ENCODE measurements at places on chromosomes 3 and 15. TPM values are rescaled to one million over a fixed set of nuclear protein-coding genes. Genes with fewer than 3 reads are reported as not detected.
A peak's percentile ranks its signal among the peaks of the same experiment; 100 is the strongest.

- H3K4me1 ChIP-seq: no peaks in the 10 kb centered on the region
- H3K27ac ChIP-seq: no peak overlapping the region
- H3K4me3 ChIP-seq: no peak overlapping the region
- no peaks in the 10 kb centered on the region for H3K27me3 ChIP-seq
- peaks cover 50% of the 10 kb centered on the region for H3K36me3 ChIP-seq
Measured at GRCh38 chr3:33704891-33705290, 13.2 kb downstream of the CLASP2 start.

Gene IL12A
- total RNA-seq: not detected

GRCh38 chr15:62066663-62067447 is at the start of gene C2CD4A:
Gene C2CD4A, plus strand, starts transcription at chr15:62066977. Its CDS starts 637 bp downstream, at chr15:62067614.
- H3K27ac ChIP-seq: peak within 1 kb of the TSS; percentile 73
- peaks cover 9% of the 10 kb centered on the region for H3K4me1 ChIP-seq
- H3K4me3 ChIP-seq: peak within 1 kb of the TSS; percentile 70
- no peaks in the 10 kb centered on the region for H3K36me3 ChIP-seq
- peaks cover 64% of the 10 kb centered on the region for H3K27me3 ChIP-seq

DNA sequence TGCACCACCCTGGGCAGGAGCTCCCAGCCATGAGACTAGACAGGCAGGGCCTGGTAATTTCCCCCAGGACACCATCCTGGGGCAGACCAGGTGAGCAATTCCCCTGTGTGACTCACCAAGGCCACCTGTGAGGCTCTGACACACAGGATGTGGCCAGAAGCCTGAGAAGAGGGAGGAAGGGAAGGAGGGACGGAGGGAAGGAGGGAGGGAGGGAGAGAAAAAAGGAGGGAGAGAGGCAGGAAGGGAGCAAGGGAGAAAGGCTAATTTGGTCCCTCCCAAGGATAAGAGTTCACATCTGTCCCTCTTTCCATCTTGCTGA is 25.9 kb downstream of the WNT7A start:
- H3K4me3 ChIP-seq: no peak overlapping the region
- DNase-seq: no peak
- H3K4me1 ChIP-seq: peaks cover 2% of the 10 kb centered on the region

Gene PARP15
- 0.55 TPM for total RNA-seq

GRCh38 chr15:49178497-49178896 is 8.4 kb downstream of the GALK2 start:
- H3K27me3 ChIP-seq: no peaks in the 10 kb centered on the region
- no peak overlapping the region for H3K27ac ChIP-seq
- DNase-seq: no peak
- H3K4me3 ChIP-seq: no peak overlapping the region
- H3K36me3 ChIP-seq: peaks cover 14% of the 10 kb centered on the region

Gene CCR3
- total RNA-seq: not detected

Gene FHIT
- total RNA-seq: 16.1 TPM

GRCh38 chr15:81327516-81327915 is 3.6 kb upstream of the STARD5 start:
- H3K4me3 ChIP-seq: no peak overlapping the region
- no peak overlapping the region for H3K27ac ChIP-seq

Gene TRIM42
- total RNA-seq: not detected

Gene GOLGA8H
- total RNA-seq: 0.34 TPM

DNA sequence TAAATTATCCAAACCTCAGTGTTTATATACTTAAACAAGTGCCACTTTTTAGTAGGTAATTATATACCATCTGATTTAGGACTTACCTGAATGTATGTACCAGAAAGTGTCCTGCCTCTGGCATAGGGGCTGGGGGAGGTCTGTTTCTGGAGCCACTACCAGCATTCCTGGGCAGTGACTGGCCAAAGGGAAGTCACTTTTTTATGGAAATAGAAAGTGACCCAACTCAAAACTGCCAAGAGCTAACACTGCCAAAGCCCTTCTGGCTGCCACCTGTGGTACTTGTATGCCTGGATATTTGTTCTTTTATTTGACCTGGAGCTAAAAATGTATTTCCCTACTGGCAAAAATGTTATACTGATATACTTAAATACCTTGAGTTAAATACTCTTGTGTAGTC is 42.7 kb downstream of the ESYT3 start:
- no peak overlapping the region for H3K27ac ChIP-seq
- H3K36me3 ChIP-seq: no peaks in the 10 kb centered on the region
- H3K4me1 ChIP-seq: no peaks in the 10 kb centered on the region
- no peak for DNase-seq
- no peak overlapping the region for H3K4me3 ChIP-seq

DNA sequence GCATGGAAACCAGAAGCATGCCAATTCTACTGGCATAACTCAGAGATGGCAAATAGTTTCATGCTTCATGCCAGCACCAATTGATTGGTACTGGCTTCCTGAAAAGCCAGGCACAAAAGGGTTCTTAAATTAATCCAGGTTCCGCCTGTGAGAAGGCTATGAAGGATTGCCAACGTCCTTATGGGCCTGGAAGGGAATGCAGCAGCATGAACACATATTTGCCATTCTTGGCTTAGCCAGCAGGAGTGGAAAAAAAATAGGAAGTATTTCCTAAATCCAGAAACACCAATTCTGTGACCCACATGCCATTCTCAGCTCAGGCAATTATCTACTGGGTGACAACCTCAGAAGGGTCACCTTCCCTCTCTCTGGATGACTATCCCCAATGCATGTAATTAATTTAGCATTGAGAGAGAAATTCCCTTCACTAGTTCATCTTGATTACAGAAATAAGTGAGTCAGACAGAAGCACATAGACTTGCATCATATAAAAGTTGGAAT is 36.0 kb downstream of the ADAMTS9 start:
- peaks cover 27% of the 10 kb centered on the region for H3K4me1 ChIP-seq
- H3K36me3 ChIP-seq: peaks cover 44% of the 10 kb centered on the region
- DNase-seq: no peak
- H3K27ac ChIP-seq: no peak overlapping the region

Gene OR5H2
- not detected for total RNA-seq

Gene HYAL1
- total RNA-seq: 3.1 TPM

DNA sequence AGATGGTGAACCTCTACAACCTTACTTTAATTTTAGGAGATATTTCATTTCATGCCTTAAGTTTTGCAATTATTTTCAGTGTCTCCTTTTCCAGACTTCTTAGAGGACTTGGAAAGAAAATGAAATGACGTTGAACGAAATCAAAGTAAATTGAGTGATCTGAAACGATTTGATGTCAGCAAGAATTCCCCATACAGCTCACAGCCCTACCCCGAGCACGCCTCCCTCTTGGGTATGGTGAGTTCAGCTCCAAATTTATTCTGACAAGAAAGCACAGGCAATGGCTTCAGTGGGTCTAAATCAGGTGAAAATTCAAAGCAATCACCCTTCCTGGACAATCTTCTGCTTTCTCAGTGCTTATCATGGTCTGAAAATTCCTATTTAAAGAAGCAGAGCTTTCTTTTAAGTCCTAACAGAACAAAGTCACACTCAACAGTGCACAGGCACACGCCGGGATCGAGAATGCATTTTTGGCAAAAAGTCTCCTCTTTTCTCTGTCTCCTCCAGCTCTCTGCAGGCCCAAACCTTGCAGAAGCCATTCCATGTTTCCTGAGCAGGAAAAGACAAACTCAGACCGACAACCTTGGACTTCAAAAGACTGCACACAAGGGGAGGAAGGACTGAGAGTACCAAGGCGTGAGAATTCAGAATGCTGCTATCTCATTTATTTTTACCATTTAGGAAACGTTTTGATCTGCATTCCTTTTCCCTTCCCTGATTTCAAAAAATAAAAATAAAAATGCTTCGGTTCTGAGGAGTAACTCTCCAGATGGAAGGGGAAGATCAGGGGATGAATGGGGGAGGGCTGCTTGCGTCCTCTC is 72.0 kb downstream of the CCNL1 start:
- DNase-seq: no peak
- H3K4me1 ChIP-seq: peaks cover 33% of the 10 kb centered on the region
- H3K36me3 ChIP-seq: no peaks in the 10 kb centered on the region
- H3K27ac ChIP-seq: peak overlapping the region; percentile 96
- peak overlapping the region; percentile 77 for H3K4me3 ChIP-seq
- peaks cover 7% of the 10 kb centered on the region for H3K27me3 ChIP-seq

Gene APOD
- not detected for total RNA-seq

Gene PLA2G4F
- total RNA-seq: 0.60 TPM

- peak overlapping the region; percentile 11 for H3K4me3 ChIP-seq
- no peaks in the 10 kb centered on the region for H3K27me3 ChIP-seq
- no peak for DNase-seq
- H3K4me1 ChIP-seq: peaks cover 51% of the 10 kb centered on the region
- peaks cover 6% of the 10 kb centered on the region for H3K36me3 ChIP-seq
Measured at GRCh38 chr3:46971742-46972141, 4.8 kb downstream of the CCDC12 start.

Gene TEX55
- total RNA-seq: not detected

- peaks cover 5% of the 10 kb centered on the region for H3K4me1 ChIP-seq
- no peak for DNase-seq
- H3K27me3 ChIP-seq: no peaks in the 10 kb centered on the region
- H3K36me3 ChIP-seq: no peaks in the 10 kb centered on the region
- no peak overlapping the region for H3K4me3 ChIP-seq
- H3K27ac ChIP-seq: no peak overlapping the region
Measured at GRCh38 chr3:86654806-86655460, 336.0 kb downstream of the VGLL3 start.

Gene TRAT1
- total RNA-seq: not detected

Gene PIGBOS1
- 13.6 TPM for total RNA-seq

Gene HRG
- total RNA-seq: not detected

GRCh38 chr3:188664795-188665194 is 507.0 kb upstream of the TPRG1 start:
- no peaks in the 10 kb centered on the region for H3K27me3 ChIP-seq
- DNase-seq: no peak
- H3K27ac ChIP-seq: no peak overlapping the region
- peaks cover 11% of the 10 kb centered on the region for H3K4me1 ChIP-seq
- peaks cover 4% of the 10 kb centered on the region for H3K36me3 ChIP-seq

DNA sequence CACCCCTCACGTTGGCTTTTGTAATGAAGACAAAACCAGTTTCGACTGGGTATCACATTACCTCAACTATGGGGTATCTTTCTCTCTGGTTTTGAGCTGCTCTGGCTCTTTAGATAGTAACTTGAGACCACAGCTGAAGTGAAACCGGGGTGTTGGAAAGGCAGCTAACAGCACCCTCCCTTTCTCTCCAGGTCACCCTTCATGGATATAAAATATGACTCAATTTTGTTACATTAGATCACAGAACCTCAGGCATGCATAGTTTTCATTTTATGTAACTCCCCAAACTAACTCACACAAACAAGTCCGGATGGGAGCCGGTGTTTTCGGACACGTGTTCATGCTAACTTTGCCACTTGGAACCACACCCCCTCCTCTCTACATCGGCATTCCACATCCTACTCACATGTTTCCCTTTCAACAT is 90.7 kb downstream of the NR2F2 start:
- peaks cover 71% of the 10 kb centered on the region for H3K27me3 ChIP-seq
- H3K4me1 ChIP-seq: peaks cover 43% of the 10 kb centered on the region
- DNase-seq: no peak
- H3K27ac ChIP-seq: peak overlapping the region; percentile 26

DNA sequence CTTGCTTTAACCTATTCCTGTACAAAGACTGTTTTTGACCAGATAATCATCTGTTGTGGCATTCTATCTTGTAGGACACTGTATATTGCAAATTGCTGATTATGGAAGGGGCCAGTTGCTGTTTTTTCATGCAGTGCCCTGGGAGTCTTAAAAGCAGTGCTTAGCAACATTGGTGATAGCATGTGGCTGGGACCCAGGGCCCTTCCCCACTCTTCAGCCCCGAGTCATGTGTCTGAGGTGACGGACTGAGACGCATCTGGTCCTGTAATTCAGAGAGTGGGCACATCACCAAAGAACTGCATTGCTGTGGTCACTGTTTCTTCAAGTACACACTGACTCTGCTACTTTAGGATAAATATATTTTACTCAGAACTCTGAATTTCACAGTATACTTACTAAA is 63.4 kb downstream of the SNRK start:
- H3K4me1 ChIP-seq: no peaks in the 10 kb centered on the region
- H3K27ac ChIP-seq: no peak overlapping the region
- H3K27me3 ChIP-seq: no peaks in the 10 kb centered on the region
- DNase-seq: no peak
- no peak overlapping the region for H3K4me3 ChIP-seq

DNA sequence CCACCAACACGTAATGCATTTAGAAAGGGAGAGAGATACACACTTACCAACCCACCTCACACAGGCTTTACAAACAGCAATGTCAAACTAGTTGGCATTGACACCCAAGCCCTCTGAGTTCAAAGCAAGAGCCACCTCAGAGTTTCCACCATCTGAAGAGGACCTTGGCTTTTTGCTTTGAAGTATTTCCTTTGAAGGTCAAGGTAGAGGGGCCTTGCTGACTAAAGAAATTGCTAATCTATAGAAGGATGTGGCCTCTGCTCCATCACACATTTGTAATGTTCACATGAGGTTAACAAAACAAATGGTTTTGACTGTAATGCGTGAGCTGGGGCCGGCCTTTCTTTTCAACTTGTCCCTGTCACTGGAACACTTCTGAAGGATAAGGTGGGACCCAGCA is 117.7 kb downstream of the POLR2M start:
- H3K27ac ChIP-seq: no peak overlapping the region
- no peak overlapping the region for H3K4me3 ChIP-seq
- no peaks in the 10 kb centered on the region for H3K36me3 ChIP-seq
- H3K27me3 ChIP-seq: peaks cover 11% of the 10 kb centered on the region
- H3K4me1 ChIP-seq: no peaks in the 10 kb centered on the region
- DNase-seq: no peak

Gene BTLA
- total RNA-seq: not detected

DNA sequence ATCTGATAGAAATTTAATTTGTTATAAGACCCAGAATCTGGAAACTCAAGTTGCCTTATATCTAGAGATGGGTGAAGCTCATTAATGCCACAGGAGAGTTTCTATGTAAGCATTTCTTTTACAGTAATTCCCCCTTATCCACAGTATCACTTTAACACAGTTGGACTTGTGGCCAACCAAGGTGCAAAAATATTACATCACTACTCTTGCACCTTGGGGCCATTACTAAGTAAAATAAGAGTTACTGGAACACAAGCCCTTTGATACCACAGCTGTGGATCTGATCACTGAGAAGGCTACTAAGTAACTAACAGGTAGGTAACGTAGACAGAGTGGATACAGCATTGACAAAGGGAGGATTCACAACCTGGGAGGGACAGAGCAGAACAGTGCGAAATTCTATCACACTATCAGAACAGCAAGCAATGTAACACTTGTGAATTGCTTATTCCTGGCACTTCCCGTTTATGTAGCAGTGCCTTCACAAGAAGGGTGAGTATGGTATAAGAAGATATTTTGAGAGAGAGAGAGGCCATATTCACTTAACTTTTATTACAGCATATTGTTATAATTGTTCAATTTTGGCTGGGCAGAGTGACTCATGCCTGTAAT is 33.9 kb upstream of the TOPBP1 start:
- H3K4me3 ChIP-seq: no peak overlapping the region
- H3K27ac ChIP-seq: no peak overlapping the region
- H3K4me1 ChIP-seq: no peaks in the 10 kb centered on the region
- no peak for DNase-seq
- H3K36me3 ChIP-seq: no peaks in the 10 kb centered on the region

Gene NDN
- total RNA-seq: 46.9 TPM

GRCh38 chr3:159892171-159892795 is 96.4 kb upstream of the IL12A start:
- no peaks in the 10 kb centered on the region for H3K27me3 ChIP-seq
- no peak overlapping the region for H3K27ac ChIP-seq
- H3K4me1 ChIP-seq: no peaks in the 10 kb centered on the region
- no peaks in the 10 kb centered on the region for H3K36me3 ChIP-seq
- no peak overlapping the region for H3K4me3 ChIP-seq

Gene SSR3
- total RNA-seq: 135 TPM

- no peaks in the 10 kb centered on the region for H3K4me1 ChIP-seq
- DNase-seq: no peak
- H3K36me3 ChIP-seq: no peaks in the 10 kb centered on the region
- H3K4me3 ChIP-seq: no peak overlapping the region
- no peak overlapping the region for H3K27ac ChIP-seq
Measured at GRCh38 chr3:61381745-61382392, 130.6 kb upstream of the FHIT start.

Data from progenitor cell of endocrine pancreas (in vitro differentiated cells).